ENCODE measurements at places on chromosomes 6 and 20.

DNA sequence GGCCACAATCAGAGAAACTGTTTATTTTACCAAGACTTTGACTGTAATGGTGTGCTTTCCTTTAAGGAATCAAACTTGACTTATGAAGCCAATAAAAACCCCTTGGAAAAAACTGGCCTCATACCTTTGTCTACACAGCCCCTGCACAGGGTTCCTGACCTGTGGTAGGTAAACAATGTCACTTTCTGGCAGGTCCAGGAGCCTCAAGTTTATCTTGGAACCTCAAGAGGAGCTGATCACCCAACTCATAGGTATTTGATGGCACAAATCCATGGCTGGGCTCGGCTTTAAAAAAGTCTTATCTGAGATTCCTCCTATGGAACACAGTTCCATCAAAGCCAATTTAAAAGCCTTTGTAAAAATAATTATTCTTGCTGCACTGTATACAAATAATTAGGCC lies 61.0 kb downstream of the AGPAT4 start:
- DNase-seq = no peak

GRCh38 chr20:14989535-14990290 lies 652.3 kb upstream of the FLRT3 start:
- DNase-seq = no peak

- no peak for DNase-seq
These were observed 4.8 kb downstream of the ZCCHC3 start for GRCh38 chr20:301886-302848.

- DNase-seq = no peak
These were observed 191.8 kb upstream of the MAN1A1 start for GRCh38 chr6:119541132-119541905.

GRCh38 chr6:39157511-39157910 lies 42.5 kb upstream of the SAYSD1 start:
- DNase-seq = no peak

All from stimulated activated CD4-positive, alpha-beta T cell treated with anti-CD3 and anti-CD28 coated beads, Interleukin-12 subunit alpha, Interleukin-12 subunit beta, amount 100 ng/mL, for 24 hours (primary cell).